ENCODE measurements at places on chromosomes 11 and 22. TPM values are rescaled to one million over a fixed set of nuclear protein-coding genes. Genes with fewer than 3 reads are reported as not detected.
A peak's percentile ranks its signal among the peaks of the same experiment; 100 is the strongest.

APOL6 gene
- 7.7 TPM for total RNA-seq

CFAP68 gene
- total RNA-seq: 27.1 TPM

LMO2 gene
- 0.83 TPM for total RNA-seq

DRD4 gene
- not detected for total RNA-seq

GRCh38 chr11:110808248-110808647 is 96.0 kb upstream of the ARHGAP20 start:
- DNase-seq: no peak

- no peak for DNase-seq
These were observed 277.4 kb downstream of the SOX6 start for GRCh38 chr11:16078936-16079335.

GRCh38 chr22:44329179-44329796 is 16.5 kb upstream of the SHISAL1 start:
- DNase-seq: no peak

DNA sequence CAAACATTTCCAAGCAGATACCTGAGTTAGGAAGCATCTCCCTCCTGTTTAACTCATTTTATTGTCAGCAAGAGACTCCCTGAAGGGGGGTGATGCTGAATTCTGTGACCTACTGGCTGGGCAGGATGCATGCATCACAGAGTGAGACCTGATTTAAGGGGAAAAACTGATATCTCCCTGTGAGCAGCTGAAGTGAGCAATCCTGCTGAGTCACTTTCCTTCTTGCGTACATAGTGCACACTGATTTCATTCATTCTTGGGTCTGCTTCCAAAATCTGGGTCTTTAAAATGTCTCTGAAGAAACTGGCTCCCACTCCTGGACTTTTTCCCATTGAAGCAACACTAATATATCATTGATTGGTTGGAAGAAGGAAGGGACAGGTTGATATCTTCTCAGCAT is 23.3 kb downstream of the P4HA3 start:
- peak; percentile 96 for DNase-seq

DNA sequence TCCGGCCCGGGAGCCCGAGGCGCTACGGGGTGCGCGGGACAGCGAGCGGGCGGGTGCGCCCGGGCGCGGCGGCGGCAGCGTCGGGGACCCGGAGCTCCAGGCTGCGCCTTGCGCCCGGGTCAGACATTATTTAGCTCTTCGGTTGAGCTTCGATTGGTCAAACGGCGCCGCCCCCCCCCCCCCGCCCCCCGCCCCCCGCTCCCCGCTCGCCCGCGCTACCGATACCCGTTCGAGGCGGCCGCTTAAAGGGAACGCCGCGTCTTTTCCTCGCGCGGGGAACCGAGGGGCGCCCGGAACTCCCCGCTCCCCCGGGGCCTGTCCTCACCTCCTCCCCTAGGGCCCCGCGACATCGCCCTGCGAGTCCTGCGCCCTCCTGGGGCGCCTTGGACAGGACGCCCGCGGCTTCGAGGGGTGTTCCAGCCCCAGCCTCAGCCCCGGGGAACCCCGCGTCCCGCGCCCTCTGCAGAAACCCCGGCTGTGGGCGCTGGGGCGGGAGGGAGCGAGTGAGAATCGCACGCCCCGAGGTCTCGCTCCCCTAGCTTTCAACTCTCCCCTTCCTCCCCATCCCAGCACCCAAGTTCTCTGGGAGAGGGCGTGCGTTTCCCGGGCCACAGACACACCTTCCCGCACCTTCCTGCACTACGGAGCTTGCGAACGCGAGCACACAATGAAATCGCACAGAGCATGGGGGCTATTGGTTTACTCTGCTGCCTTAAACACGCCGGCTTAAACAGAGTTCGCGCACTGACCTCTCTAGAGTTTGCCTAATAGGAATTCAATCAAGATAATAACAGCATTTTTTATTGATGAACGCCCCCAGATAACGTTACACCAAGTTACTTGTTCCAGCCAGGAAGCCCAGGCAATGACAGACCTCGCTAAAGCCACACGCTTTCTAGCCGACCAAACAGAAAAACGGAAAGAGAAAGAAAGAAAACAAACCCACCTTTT is at the start of gene BDNF:
BDNF (minus strand) TSS at position 105 of the 951 bp plus-strand sequence. CDS start 41,891 bp downstream, outside the sequence.
- no peak for DNase-seq

DNA sequence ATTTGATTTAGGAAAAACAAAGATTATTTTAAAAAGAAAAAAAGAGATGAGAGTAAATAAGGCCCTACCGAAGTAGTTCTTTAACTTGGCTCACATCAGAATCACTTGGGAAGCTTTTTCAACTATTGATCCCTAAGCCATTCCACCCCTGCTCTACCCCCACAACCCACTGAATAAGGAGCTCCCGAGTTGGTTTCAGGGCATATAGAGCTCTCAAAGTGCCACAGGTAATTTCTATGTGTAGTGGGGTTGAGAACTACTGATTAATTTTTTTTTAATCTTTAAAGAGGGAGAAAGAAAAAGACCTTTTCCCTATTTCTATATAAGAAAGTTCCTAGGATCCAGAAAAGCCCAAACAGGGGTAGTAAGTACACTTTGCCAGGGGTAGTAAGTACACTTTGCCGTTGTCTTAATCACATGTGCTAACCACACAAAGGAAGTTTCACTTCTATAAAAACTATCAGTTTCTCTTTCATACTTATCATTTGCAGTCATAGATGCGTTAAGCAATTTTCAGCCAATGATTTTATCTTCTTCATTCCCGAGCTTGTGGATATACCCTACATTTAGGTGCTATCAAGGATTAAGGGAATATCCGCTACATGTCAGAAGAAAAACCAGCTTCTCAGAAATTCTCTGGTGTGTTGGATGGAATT is 108.4 kb upstream of the ZC3H12C start:
- no peak for DNase-seq

- peak; percentile 54 for DNase-seq
These were observed 24.6 kb upstream of the WNT7B start for GRCh38 chr22:46001426-46002106.

DNA sequence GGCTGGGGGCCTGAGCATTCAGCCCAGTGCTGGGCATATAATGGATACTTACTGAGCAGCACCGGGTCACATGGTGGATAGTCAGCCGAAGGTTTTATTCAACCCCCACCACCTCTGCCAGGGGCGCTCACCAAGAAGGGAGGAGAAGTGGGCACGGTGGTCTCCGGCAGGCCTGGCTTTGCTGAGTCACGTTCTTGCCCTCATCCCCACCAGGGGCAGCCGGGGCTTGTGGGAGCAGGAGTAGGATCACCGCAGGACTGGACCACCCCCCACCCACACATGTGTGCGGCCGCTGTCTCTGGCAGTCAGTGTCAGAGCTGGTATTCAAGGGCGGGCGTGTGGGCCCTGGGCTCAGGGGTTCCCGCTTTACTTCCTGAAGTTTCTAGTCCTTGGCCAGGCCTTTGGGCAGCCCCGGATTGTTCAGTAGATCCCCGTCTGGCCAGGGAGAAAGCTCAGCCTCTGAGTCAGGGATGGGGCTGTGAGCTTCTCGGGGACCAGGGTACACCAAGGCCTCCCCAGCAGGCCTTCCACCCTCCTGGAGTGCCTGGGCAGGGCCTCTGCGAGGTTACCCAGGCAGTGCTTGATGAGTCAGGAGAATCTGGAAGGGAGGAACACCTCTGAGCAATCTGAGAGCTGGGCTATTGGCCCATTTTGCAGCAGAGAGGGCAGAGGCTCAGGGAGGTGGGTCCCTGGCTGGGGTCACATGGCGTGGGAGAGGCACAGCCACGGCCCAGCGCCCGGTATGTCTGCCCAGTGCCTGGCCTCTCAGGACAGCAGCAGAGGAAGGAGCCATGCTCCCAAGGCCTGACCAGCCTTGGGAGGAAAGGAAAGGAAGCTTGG is 60.6 kb downstream of the RTL6 start:
- DNase-seq: no peak

DNA sequence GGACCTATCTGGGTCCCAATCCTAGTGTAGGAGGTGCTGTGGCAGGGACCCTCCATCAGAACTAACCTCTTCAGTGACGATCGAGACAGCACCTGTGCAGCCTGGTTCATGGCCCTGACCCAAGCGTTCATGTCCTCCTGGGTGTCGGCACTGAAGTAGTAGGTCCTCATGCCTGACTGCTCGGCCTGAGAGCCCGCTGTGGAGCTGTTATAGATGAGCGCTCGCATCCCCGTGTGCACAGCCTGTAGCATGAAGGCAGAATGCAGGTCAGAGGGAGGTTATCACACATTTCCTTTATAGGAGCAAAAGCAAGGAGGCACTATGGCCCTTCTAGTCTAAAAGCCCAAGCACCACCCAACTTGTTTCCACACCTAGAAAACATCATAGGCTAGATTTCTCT is 103.0 kb downstream of the C11orf58 start:
- DNase-seq: no peak

- DNase-seq: peak; percentile 11
These were observed 262.6 kb upstream of the SORL1-AS1 start for GRCh38 chr11:121715405-121715804.

DNA sequence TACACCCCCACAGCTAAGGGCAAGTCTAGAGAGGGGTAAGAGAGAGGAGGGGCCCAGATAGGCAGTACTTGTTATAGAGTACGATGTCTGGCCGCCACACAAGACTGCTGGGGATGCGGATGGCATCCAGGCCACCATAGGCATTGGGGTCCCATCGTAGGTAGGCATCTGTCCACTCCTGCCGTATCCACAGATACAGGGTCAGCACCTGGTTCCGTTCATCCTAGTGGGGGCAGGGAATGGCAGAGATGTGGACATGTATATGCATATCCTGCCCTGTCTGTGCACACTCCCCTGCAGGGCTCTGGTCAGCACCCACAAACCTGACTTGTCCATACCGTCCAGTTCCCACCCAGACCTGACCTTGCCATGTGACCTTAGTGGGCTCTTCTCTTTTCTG is 2.1 kb downstream of the CHRNA10 start:
- DNase-seq: no peak

- DNase-seq: no peak
These were observed 57.2 kb upstream of the SHANK2 start for GRCh38 chr11:71309611-71310010.

- DNase-seq: no peak
These were observed 599 bp downstream of the TIMM10B start for GRCh38 chr11:6481924-6482275.

DNA sequence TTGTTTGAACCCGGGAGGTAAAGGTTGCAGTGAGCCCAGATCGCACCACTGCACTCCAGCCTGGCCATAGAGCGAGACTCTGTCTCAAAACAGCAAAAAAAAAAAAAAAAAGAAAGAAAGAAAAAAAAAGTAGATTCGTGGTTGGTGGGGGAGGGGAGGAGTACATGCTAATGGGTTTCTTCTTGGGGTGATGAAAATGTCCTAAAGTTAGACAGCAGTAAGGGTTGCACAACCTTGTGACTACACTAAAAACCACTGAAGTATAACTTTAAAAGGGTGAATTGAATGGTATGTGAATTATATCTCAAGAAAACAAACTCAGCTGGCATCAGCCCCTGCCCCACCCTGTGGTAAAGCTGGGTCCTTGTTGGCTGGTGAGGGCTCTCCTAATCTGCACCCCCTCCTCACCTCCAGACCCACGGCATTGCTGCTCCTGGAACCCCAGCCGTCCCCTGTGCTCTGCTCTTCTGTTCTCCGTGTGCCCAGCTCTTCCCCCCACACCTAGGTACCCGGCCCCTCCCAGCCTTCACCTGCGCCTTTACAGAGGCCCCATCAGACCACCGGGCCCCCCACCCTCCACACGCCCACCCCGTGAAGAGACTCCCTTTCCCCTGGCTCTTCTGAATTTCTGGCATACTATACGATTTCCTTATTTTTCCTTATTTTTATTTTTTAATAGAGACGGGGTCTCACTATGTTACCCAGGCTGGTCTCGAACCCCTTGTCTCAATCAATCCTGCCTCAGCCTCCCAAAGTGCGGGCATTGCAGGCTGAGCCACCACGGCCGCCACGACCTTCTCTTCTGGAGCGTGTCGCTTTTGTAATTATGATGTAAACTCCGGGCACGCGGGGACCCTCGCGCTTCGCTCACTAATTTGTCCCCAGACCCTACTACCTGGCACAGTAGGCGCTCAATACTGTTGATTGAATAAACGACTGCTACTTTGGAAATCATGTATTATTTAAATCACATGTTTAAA is 924 bp upstream of the FADD start:
- no peak for DNase-seq

DNA sequence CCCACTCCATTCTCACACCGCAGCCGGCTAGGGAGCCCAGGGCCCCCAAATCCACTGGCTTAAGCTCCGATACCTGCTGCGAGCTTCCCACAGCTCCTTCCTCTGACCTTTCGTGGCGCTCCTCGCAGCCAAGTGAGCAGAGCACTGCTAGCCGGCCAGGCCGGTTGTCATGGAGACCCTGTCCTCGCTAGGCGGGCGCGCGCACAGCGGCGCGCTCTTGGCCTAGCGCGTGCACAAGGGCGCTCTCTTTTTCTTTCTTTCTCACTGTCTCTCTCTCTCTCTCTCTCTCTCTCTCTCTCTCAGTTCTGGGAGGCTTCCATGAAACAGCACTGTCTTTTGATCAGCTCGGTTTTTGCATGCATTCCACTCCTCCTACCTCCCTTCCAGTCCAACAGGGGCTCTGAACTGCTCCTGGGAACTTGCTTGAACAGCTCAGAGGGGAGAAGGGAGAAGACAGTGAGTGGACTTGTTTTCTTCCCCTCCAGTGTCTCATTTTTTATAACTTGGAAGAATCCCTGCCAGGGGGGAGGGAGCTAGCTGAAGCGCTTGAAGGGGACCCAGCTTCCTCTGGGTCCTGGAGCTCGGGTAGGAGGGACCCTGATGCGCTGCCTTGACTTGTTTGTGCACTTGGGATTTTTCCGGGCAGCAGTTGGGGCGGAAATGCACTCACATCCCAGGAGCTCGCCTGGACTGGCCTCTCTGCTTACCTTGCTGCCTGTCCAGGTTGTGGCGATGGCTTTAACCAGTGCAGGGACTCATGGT is 100.3 kb upstream of the AKIP1 start:
- peak; percentile 87 for DNase-seq

- DNase-seq: no peak
These were observed 874 bp downstream of the APOL1 start for GRCh38 chr22:36253523-36254490.

- no peak for DNase-seq
These were observed 229.0 kb downstream of the BLID start for GRCh38 chr11:121886996-121887395.

DNA sequence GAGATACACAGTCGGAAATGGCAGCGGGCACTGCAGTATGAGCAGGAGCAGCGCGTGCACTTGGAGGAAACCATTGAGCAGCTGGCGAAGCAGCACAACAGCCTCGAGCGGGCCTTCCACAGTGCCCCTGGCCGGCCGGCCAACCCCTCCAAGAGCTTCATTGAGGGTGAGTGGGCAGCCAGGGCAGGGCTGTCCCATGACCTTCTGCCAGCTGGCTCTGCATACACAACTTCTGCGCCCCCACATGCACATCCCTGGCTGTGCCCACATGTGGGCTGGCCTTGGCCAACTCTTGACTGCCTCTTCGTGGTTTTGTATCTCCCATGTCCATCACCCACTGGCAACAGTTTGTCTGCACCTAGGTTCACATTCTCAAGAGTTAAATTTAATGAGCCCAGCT is 81.1 kb downstream of the MORC2 start:
- no peak for DNase-seq

DNA sequence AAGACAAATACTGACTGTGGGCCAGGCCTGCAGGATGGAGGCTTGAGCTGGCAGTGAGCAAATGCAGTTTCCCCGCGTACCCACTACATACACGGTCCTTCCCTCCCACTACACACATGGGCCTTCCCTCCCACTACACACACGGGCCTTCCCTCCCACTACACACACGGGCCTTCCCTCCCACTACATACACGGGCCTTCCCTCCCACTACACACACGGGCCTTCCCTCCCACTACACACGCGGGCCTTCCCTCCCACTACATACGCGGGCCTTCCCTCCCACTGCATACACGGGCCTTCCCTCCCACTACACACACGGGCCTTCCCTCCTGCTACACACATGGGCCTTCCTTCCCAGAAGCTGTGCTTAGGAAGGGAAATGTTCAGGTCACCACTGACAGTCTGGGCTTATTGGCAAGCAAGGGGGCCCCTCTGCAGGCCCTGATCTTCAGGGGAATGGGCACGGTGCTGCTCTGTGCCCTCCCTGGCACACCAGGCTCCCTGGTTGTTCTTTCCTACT is 10.8 kb downstream of the DNAL4 start:
- DNase-seq: no peak
